ENCODE measurements at places on chromosomes 4 and X.

- DNase-seq: no peak
These were observed 77.0 kb downstream of the REELD1 start for GRCh38 chr4:146291313-146291712.

GRCh38 chrX:13685126-13685763 is 3.7 kb upstream of the RAB9A start:
- DNase-seq: no peak

DNA sequence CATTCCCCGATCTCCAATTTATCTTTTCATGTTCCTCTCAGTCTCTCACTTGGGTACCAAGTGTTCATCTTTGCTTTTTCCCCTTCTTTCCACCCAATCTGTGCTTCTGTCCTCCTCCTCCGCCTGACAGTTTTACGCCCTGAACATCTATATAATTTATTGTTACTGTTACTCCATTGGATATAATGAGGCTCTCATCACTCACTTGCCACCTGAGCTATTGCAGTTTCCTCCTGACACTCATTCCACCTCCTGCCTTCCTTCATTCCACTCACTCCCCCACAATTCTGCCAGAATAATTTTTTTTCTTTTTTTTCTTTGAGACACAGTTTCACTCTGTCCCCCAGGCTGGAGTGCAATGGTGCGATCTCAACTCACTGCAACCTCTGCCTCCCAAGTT is 77.6 kb upstream of the SORBS2 start:
- DNase-seq: no peak

GRCh38 chrX:112846187-112846586 is 5.6 kb upstream of the AMOT start:
- no peak for DNase-seq

- DNase-seq: no peak
These were observed 380 bp downstream of the SLC34A2 start for GRCh38 chr4:25656031-25656430.

- no peak for DNase-seq
These were observed 6.6 kb upstream of the UTP3 start for GRCh38 chr4:70681704-70682103.

DNA sequence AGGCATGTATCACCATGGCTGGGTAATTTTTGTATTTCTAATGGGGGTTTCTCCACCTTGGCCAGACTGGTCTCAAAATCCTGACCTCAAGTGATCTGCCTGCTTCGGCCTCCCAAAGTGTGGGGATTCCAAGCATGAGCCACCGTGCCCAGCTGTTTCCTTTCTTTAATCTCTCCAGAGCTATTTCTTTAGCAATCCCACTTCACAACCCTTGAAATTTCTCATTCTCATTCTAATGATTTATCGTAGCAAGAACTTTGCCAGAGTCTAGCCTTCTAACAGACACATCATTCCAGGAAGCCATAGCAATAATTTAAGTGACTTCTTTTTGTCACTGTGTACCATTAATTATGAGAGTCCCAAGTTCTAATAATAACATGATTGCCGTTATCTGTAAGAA is 68.6 kb downstream of the RXFP1 start:
- DNase-seq: no peak

DNA sequence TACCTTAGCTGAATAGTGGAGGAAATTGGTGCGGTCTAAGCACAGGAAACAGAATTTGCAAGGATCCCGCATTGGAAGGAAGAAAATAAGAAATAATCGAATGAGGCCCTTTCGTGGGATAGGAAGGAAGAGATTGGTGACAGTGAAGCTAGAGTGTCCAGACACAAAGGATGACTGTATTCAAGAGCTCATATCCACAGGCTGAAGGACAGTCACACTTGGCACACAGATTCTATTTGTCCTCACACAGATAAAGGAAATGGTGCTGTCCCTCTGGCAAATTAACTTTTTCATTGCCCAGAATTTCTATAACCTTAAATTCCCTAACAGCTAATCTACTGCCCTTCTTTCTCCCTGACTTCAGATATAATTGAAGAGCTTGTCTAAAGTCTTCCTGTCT is 2188.9 kb upstream of the TENM3 start:
- DNase-seq: no peak

GRCh38 chr4:158013858-158014257 is 159.0 kb downstream of the GASK1B start:
- no peak for DNase-seq

- no peak for DNase-seq
These were observed 206.8 kb downstream of the TENM3 start for GRCh38 chr4:182449930-182450439.

DNA sequence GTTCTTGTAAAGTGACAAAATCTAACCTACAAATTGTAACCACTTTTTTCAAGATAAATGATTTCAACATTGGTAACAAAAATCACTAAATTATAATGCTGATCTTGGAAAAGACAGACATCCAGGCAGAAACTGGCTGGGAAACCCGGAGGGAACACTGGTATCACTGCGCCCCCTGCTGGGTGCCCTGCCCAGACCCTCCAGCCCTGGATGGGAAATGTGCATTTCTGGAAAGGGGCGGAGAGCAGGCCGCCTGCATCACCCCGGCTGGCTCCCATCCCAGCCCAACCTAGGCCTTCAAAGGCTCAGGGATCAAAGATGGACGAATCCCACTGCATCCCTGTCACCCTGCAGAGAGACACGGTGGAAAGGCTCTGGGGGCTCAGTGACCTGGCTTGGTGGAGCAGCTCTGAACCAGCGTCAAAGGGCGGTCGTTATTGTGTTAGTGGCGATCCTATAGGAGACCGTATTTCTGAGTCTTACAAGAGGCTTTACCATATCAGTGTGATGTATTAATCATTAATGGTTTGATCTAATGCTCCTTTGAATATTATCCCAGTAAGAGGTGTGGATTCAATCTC is 37.3 kb downstream of the ACOX3 start:
- peak; percentile 11 for DNase-seq

DNA sequence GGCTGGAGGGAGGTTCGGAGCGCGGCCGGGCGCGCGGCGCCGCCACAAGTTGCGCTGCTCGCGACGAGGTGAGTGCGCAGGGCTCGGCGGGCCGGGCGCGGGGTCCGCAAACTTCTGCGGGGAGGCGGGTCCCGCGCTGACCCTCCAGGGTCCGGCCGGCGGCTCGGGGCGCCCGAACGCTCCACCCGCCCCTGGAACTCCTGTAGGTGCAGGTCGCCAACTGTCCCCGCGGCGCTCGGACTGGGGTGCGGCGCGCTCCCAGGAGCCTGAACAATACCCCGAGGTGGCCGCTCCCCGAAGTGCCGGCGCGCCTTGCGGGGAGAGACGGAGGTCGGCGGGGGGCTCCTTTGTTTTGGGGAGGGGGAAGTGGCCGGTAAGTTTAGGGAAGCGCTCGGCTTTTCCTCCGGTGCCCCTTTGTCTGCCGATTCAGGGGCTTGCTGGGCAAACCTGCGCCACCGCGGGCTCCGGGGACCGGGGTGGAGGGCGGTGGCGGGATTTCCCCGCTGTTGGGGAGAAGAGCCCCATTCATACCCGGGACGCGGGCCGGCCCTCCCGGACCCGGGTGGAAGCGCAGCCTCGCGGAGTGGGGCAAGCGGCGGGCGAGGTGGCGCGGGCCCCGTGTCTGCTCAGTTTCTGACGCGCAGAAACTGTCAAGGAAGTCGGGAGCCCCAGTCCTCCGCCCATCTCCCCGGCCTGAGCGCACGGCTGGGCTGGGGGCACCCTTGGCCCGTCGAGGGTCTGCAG is 694 bp downstream of the TBL1X start:
- no peak for DNase-seq

GRCh38 chr4:131044368-131044767 is 1948.4 kb downstream of the C4orf33 start:
- no peak for DNase-seq

DNA sequence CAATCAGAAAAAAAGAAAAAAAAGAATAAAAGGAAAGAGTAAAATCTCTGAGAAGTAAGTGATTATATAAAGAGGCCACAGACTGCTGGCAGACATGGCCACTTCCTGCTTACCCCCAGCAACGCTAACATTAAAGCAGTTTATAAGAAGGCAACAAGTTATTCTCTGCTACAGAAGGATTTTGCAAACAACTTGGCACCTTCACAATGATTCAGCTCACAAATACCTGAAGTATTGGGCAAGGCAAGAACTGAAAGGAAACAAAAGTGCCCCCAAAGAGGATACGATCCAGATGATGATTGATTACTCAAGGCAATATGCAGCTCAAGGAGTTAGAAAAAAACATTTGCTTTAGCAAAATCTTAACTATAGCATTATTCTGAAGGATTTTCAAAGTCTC is 718.8 kb downstream of the KLHL13 start:
- no peak for DNase-seq

DNA sequence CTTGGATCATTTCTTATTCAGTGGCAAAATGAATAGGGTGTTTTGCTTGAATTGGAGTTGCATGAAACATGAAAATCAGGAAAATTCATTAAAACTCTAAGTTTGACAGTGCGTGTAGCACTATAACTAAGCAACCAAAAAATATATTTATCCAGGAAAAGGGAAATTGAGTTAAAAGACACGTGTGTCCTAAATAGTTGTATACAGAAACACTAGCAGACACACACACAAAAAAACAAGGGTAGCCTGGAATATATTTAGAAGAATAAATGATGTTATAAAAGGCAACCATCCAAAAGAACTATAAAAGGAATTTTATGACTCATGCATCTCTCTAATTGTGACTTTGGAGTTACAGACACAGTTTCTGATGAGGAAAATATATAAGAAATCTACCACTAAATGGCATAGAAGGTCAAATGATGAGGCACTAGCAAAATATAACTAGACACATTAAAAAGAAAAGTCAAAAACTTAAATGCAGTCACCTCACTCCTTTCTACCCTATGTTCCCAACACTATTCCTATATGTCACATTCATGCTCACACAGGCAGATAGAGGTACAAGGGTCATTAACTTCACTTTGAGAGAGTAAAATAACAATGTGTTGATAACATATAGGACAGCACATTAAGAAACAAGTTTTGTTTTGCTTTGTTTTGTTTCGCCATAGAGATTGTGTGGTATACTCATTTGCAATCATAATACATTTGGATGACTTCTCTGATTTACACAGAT is 793.6 kb upstream of the INTU start:
- no peak for DNase-seq

GRCh38 chr4:159145992-159146330 is 43.1 kb downstream of the RAPGEF2 start:
- no peak for DNase-seq

DNA sequence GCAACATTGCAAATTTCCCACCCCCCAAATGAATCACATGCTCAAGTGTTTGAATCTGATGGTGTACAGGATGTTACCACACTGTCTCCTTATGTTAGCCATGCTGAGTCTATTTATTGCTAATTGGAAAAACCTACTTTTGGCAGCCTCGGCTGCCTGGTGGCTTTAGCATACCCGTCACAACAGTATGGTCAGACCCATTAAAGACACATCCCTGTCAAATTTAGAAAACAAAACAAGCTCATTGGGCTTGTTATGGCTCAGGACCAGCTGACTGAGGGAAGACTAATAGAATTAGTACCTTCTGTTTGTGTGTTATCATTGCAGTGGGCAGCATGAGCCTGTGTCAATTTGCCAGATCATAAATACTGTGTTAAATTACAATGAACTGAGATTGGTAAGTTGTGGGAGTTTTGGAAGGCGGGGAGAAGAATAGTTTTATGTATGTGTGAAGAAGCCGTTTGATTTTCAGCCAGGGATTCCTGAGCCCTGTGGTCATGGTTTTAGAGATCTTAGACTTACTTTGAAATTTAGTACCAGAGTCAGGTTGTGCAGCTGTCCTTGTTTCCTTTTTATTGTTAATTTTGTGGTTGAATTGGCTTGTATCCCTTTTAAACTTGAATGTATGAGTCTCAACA is 66.8 kb downstream of the POLA1 start:
- no peak for DNase-seq

DNA sequence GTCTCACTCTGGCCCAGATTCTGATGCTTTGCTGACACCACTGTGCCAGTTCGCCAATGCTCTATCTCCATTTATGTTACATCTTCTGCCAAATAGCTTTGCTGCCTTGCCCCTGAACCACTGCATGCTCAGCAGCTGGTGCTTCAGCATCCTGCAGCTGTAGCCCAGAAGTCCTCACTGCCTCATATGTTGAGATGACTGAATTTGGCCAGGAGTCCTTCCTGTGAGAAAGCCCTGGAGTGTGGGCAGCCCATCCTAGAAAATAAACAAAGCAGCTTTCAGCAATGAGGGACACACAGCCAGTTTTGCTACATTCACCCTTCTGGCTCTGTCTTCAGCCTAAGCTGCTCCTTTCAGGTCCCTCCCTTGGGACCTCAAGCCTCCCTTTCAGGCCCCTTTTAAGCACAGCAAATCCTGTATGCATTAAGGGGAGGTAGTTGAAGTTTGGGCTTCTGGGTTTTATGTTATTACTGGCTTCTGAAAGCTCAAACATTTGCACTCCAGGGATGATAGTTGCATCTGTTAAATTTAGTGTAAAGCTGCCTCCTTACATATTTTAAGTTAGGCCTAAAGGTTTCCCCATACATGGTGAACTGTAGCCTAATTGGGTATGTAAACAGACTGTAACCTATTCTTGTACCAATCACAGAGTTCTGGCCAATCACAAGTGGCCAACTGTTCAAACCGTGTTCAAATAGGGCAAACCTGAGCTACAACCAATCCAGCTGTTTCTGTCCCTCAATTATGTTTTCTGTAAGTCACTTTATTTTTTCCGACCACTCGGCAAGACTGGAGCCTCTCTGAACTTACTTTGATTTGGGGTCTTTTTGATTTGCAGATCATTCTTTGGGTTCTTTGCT is 2.1 kb upstream of the TMEM165 start:
- no peak for DNase-seq

DNA sequence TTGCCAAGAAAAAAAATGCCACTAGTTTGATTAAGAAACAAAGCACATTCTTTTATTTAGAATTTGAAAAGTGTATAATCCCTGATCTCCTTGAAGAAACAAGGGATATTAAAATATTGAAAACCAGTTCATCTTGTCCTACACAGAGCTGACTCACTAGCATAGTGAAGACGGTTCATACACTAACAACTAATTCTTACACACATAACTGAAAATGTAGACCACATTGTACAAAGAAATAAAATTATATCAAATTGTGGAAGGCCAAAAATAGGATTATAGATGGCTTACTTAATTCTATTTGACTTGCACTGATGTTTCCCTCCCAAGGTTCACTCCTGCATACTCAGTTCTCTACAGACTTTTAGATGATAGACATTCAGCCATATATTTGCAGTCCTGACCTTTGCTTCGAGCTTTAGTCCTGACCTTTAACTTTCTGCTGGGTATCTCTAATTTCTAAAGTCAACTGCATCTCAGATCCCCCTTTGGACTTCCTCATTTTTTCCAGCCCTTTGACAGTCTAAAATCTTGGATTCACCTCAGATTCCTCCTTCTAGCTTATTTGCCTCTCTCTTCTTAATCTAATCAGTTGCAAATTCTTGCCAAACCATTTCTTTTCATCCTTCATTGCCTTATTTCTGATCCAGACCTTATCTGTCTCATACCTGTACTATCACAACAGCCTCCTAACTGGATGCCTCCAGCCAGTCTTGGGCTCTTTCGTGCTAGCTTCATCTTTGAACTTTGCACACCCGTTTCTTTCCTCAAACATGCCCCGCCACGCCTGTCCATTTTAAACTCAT is 4.5 kb upstream of the WWC2 start:
- DNase-seq: no peak

GRCh38 chr4:99504804-99505502 is 5.9 kb upstream of the C4orf17 start:
- no peak for DNase-seq

- no peak for DNase-seq
These were observed 314.7 kb downstream of the CHIC1 start for GRCh38 chrX:73877687-73878086.

- no peak for DNase-seq
These were observed 2.9 kb downstream of the PDGFRA start for GRCh38 chr4:54231768-54232688.

- no peak for DNase-seq
These were observed 37.5 kb downstream of the MAGEC1 start for GRCh38 chrX:141941234-141941633.

- no peak for DNase-seq
These were observed 90.4 kb upstream of the RAB40AL start for GRCh38 chrX:102846544-102847236.
